ENCODE measurements at places on chromosomes 1 and 21.

GRCh38 chr21:44865561-44866280 lies 7.8 kb downstream of the PTTG1IP start:
- DNase-seq: no peak

GRCh38 chr1:166974647-166975345 lies 544 bp downstream of the ILDR2 start:
- DNase-seq: no peak

DNA sequence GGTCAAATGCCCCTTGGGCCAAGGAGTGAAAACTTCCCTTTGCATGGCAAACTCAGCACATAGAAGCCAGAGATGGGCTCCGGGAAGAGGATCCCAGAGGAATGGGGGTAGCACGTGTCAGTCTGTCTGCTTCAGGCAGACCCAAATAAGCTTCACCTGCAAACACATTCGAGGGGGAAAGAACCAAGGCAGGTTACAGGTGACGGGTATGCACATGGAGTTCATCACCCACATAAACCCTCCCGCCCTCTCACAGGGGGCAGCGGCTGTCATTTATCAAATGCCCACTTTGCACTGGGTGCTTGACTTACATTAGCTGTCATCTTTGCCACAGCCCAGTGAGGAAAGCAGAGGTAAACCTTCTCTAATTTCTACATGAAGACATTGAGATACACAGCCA lies 73.0 kb upstream of the TLR5 start:
- DNase-seq: no peak

DNA sequence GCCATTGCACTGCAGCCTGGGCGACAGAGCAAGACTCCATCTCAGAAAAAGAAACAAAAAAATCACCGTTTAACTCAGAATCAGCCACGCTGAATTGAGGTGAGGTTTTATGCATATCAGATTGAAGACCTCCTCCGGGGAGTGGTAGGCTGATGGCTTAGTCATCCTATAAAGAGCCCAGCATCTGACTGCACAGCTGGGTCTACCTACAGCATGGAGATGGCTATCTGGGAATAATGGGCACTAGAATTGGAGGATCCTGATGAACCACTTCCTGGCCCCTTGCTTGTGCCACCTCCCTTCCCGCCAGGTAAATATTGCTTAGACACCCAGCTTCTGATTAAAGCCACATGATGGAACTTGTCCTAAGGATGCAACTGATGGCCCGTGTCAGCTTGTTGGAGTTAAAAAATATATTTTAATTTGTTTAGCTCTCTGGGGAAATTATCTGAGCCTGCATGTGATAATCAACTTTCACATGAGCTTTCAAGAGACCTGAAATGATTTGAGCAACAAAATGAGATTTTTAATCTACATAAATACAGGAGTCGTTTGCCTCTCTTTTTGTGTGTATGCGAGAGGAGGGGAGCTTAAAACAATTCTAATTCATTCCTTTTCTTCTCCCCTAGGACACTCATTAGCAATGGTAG lies 157.2 kb downstream of the KIF26B start:
- DNase-seq: no peak

GRCh38 chr1:17922833-17923232 lies 167.7 kb downstream of the ACTL8 start:
- no peak for DNase-seq

GRCh38 chr1:172680733-172681275 lies 21.9 kb downstream of the FASLG start:
- DNase-seq: no peak

- no peak for DNase-seq
These were observed 47.7 kb downstream of the ELAVL4 start for GRCh38 chr1:50156241-50157010.

GRCh38 chr1:65459397-65459768 lies 38.9 kb downstream of the LEPR start:
- no peak for DNase-seq

- DNase-seq: no peak
These were observed 12.4 kb downstream of the SLC2A1 start for GRCh38 chr1:42946120-42946898.

DNA sequence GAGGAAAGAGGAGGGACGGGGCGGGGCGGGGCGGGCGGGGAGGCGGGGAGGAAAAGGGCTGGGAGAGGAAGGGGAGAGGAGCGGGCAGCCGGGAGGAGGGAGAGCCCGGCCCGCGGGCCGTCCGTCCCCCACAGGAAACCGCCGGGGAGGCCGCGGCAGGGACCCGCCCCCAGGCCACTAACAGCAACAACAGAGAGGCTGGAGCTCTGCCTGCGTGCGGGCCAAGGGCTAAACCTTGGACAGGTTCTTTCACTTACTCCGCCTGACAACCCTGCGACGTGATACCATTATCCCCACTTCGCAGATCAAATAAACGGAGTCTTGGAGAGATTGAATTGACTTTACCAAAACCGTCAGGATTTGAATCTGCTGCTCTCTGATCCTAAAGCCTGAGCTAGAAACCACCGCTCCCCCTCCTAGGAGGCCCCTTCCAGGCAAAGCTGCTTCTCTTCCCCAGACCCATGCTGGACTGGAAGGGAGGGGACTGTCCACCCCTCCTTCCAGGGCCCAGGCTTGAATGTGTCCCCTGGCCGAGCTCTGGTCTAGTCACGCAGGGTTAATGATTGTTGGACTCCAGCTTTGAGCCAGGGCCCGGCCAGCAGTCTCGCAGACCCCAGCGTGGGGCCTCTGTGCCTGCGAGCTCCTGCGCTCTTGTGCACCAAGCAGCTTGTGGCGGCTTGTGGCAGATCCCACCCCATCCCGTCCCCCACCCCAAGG lies at the start of gene EVA1B:
Gene EVA1B (minus strand): TSS at position 10 of the 717 bp plus-strand sequence. CDS start 608 bp downstream, outside the sequence.
- no peak for DNase-seq

DNA sequence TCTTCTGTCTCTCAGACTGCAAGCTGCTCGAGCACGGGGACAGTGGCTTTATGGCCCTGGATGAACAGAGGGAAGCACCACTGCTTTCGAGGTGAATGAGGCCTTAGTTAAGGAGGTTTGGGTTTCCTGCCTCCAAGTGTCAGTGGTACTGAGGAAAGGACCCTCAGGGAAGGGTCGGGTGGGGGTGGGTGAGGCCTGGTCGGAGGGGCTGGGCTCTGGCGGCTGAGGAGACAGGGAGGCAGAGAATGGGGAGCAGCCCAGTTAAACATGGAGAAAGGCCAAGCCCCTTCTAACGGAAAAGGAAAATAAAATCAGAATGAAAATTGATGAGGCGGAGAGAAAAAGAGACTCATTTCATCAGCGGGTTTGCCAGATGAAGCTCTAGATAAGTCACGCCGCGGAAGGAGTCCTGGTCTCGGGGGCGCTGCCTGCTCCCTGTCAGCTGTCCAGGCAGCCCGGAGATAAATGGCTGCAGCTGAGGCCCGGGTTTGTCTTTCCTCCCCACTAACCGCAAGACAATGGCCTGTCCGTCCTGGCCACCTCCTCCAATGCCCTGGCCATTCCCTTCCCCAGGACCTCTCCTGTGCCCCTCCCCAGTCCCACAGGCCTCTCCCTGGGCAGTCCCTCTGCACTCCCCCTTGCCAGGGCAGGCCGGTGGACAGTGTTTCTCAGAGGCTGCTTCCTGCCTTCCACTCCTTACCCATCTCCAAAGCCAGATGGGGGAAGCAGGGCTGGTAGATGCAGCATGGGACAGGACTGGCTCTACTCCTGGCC lies 55.2 kb downstream of the LRRN2 start:
- no peak for DNase-seq

GRCh38 chr1:43238085-43238484 lies 31.7 kb upstream of the TMEM125 start:
- DNase-seq: no peak

DNA sequence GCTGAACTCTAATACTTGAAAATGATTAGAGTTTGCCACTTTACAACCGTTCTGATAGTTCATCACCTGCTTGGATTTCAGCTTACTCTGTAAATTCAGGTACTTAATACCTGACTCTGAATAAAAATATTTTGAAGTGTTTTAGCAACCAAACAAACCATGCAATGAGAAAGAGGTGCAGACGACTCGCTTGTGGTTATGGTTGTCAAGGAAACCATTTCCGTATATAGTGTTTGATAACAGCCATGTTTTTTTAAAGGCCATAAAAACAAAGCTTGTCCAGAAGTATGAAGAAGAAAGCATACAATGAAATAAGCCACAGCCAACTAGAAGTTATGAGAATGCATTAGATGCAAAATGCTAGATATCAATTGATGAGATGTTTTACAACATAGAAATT lies 167.2 kb upstream of the HMCN1 start:
- no peak for DNase-seq

- no peak for DNase-seq
These were observed 200.4 kb downstream of the DNM3 start for GRCh38 chr1:172041742-172042141.

GRCh38 chr21:33670076-33670978 lies 28.0 kb downstream of the ITSN1 start:
- DNase-seq: no peak

GRCh38 chr1:11944358-11944931 lies 9.9 kb downstream of the PLOD1 start:
- no peak for DNase-seq

DNA sequence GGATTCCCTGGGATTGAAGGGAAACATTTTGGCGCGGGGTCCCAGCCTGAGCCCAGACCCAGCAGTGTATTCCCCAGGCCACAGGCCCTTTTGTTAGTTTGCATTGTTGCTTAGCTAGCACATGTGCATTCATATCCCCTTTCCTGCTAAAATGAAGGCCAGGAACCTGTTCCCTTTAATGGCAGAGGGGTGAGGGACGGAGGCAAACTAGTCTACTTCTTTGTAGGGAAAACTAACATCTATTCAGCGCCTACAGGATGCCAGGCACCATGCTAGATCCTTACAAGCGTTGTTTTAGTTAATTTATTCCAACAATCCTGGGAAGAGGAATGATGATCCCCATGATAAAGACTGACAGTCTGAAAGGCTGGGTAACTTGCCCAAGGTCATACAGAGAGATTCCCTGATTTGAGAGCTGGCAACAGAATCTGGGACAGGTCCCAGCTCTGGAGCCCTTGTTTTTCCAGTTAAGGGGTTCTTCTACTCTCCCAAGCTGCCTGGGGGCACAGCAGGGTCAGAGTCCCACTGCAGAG lies 595 bp upstream of the E2F2 start:
- DNase-seq: no peak

DNA sequence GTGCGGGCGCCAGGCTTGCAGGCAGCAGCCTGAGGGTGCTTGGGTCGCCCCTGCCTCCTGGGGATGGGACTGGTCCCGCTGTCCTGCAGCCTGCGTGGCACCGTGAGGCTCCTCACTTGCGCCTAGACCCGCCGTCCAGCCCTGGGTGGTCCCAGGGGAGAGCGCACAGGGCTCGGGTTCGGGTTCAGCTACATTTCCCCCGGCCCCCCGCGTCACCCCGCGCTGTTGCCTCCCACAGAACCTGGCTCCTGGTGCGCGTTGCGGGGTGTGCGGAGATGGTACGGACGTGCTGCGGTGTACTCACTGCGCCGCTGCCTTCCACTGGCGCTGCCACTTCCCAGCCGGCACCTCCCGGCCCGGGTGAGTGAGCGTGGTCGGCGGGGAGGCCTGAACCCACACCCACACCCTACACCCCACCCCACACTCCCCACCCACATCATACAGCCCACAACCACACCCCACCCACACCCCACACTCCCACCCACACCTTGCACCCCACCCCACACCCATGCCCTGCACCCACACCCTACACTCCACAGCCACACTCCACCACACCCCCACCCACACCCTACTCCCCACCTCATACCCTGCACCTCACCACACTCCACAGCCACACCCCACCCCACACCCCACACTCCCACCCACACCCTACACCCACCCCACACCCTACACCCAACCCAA lies 6.2 kb upstream of the PFKL start:
- DNase-seq: no peak

GRCh38 chr1:228272831-228273571 lies 65.2 kb downstream of the OBSCN start:
- no peak for DNase-seq

Data from stimulated activated CD4-positive, alpha-beta T cell treated with anti-CD3 and anti-CD28 coated beads, Interleukin-1b, Interleukin-23, amount 100 ng/mL, for 1 hour (primary cell).